ENCODE measurements at places on chromosomes 12 and 14. TPM values are rescaled to one million over a fixed set of nuclear protein-coding genes. Genes with fewer than 3 reads are reported as not detected.

GDF3 gene
- total RNA-seq, result not detected

GOLGA5 gene
- total RNA-seq, result 21.9 TPM

AICDA gene
- not detected for total RNA-seq

CD163 gene
- not detected for total RNA-seq

FBXO21 gene
- 38.3 TPM for total RNA-seq

DIO2 gene
- total RNA-seq, result 48.7 TPM

CHST11 gene
- total RNA-seq, result 2.5 TPM

ACOT4 gene
- 0.19 TPM for total RNA-seq

All from H4 (cell line).